ENCODE measurements at places on chromosomes 5 and 9. TPM values are rescaled to one million over a fixed set of nuclear protein-coding genes. Genes with fewer than 3 reads are reported as not detected.

DNA sequence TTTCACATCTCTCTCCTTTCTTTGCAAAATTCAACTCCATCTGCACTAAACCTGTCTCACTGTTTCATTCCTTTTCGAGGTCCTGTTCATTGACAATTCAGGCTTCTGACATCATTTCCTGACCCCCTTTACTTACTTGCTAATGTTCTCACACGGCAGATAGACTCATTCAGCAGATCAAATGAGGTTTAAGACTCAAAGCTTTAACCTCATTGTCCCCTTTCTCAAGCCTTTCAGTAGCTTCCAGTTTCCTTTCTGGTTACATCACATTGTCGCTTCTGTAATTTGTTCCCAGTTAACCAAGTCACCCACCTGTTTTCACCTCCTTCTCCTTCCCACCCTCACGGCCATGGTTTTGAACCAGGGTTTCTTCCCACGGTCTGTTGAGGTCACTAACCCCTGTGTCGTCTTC, 143.4 kb upstream of the OTULINL start:
- no peak for DNase-seq

GRCh38 chr9:227860-228259, 13.2 kb downstream of the DOCK8 start:
- no peak for DNase-seq

DNA sequence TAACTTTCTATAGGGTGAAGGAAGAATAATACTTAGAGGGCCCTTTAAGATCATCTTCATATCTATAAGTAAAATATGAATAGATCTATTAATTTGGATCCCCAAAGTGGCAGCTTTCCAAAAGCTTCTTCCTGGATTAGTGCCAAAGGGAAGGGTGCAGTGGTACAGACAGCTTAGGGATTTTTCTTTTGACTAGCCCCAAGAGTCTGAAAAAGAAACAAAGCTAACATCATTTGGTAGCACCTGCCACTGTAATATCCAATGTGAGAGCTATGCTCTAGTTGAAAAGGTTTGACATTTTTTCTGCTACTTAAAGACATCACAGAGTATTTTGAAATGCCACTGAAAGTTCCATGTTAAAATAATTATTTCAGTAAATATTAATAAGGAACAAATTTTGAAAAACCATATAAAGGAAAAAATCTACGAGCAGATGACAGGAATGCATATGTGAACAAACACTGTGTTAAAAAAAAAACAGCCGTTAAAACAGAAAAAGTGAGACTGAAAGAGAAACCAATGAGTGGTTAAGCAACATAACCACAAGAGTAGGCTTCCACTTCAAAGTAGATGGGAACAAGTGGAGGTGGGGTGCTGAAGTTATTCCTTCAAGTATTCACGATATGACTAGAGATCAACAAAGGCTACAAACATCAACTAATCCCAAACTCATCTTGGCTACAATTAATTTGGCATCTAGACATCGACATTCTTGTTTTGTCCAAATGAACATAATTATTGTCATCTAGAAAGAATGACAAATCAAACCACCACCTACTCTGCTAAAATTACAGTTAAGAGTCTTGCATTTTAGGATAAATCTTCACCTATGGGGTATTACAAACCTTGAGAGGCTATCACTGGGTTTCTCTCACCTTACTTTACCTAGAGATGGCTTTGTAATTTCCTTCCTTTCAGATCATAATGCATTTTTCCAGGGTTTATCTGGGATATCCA, 137.5 kb downstream of the CPLANE1 start:
- DNase-seq, result no peak

- no peak for DNase-seq
These were observed 19.9 kb upstream of the FAM120A start for GRCh38 chr9:93431539-93432105.

- DNase-seq, result no peak
These were observed 49.4 kb downstream of the GGTA1 start for GRCh38 chr9:121450241-121450640.

GRCh38 chr5:96015709-96016108, 54.1 kb upstream of the ELL2 start:
- no peak for DNase-seq

SLC36A1 gene
- total RNA-seq, result 59.5 TPM

SAXO1 gene
- total RNA-seq, result 0.39 TPM

Measured in dorsolateral prefrontal cortex (tissue), 122 donors.